ENCODE measurements at places on chromosomes 16 and 17.

DNA sequence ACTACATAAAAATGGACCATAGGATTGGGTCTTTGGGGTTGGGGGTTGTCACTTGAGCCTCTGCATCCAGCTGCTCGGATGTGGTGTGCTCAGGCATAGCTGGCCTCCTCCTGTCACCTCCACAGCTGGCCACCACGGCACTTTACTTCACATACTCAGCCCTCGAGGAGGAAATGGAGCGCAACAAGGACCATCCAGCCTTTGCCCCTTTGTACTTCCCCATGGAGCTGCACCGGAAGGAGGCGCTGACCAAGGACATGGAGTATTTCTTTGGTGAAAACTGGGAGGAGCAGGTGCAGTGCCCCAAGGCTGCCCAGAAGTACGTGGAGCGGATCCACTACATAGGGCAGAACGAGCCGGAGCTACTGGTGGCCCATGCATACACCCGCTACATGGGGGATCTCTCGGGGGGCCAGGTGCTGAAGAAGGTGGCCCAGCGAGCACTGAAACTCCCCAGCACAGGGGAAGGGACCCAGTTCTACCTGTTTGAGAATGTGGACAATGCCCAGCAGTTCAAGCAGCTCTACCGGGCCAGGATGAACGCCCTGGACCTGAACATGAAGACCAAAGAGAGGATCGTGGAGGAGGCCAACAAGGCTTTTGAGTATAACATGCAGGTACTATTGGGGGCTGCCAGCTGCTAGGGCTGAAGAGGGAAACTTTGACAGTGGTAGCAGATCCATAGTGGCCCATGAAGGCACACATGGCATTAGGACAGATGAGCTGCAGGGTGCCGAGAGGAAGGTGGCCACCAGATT, 30.8 kb downstream of the CDIP1 start:
- no peak for DNase-seq

GRCh38 chr17:14340857-14341754, 40.2 kb downstream of the HS3ST3B1 start:
- DNase-seq: no peak

DNA sequence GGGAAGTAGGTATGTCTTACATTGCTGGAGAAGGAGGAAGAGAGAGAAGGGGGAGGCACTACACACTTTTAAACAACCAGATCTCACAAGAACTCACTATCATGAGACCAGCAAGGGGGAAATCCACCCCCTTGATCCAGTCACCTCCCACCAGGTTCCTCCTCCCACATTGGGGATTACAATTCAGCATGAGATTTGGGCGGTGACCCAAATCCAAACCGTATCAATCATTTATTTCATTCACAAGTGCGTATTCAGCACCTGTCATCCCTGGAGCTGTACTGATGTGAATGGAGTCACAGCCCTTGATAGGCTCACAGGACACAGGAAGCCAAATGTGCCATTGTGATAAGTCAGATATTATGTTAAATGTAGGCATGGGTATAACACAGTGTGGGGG, 228.3 kb upstream of the HSBP1 start:
- no peak for DNase-seq

- no peak for DNase-seq
Observed at GRCh38 chr16:69607674-69608073, 41.9 kb downstream of the NFAT5 start.

GRCh38 chr17:68579194-68579927, 21.8 kb downstream of the FAM20A start:
- DNase-seq: no peak

DNA sequence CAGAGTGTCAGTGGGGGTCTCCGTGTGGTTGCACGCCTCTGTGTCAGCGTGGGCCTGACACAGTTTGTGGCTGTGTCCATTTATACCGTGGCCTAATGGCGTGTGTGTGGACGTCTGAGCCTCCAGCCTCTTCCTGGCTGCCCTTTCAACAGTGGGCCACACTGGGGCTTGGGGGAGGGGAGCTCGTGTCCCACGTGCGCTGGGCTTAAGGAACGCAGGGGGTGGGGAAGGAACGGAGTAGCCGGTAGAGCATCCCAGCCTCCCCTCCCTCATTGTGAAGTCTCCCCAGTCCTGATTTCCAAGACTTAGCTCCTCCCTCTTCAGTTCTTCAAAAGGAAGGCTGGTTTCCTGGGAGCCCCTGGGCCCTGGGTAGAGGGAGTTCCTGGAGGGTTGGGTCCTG, 9.5 kb upstream of the HES7 start:
- no peak for DNase-seq

DNA sequence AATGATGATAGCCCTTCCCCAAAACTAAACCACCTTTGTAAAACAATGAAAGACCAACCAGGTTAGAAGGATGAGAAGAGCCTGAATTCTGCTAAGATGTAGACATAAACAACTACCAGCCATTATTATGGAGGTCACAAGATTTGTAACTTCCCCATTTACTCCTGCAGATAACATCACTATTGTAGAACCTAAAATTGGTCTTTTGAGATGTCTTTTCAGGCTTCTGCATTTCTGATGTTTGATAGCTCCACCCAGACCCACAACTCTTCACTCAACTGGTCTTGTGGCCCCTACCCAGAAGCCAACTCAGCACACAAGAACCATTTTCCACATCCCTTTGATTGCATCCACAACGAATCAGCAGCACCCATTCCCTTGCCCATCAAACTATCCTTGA, 100.8 kb downstream of the TMEM132E start:
- no peak for DNase-seq

- no peak for DNase-seq
Observed at GRCh38 chr17:82793974-82794630, 42.2 kb downstream of the TBCD start.

DNA sequence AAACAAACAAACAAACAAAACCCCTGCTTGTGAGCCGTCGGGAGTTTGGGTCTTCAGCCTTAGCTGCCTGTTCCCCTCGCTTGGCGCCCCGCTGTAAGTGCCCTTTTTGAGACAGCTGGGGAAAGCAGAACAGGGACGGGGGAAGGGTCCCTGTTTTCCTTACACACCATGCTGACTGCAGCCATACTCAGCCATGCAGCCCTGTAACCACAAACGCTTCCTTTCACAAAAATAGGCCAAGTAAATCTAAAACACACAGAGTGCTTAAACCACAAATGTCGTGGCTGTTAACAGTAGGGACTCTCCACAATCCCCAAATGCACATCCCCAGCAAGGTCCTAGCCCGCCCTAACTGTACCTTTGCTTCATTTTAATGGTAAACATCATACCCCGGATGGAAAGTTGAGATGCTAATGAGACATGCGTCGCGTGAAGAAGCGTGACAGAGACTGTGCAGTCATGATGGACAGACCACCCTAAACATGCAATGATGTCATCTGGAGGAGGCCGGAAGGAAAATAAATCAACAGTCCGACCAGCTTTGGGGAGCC, 129.9 kb downstream of the MGAT5B start:
- DNase-seq: no peak

DNA sequence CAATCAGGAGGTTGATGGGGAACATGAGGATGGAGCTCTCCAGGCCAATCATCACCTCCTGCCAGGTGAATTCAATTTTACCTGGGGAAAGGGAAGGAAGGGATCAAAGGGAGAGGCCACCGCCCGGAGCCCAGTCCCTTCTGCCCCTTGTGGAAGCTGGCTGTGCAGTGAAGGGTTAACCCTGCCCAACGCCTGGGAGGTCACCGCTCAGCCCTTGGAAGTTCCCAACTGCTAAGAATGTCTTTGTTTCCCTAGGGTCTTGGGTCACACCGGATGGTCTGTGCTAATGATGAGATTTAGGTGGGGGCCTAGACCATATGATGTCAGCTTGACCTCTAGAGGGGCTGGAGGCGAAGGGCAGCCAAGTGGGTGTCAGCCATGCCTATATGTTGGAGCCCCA, 52.1 kb upstream of the GCSH start:
- no peak for DNase-seq
